ENCODE measurements at places on chromosomes 7 and 10.

- DNase-seq = no peak
Measured at GRCh38 chr7:14739168-14739840, 163.2 kb downstream of the DGKB start.

- no peak for DNase-seq
Measured at GRCh38 chr10:74047871-74048270, 50.0 kb downstream of the VCL start.

DNA sequence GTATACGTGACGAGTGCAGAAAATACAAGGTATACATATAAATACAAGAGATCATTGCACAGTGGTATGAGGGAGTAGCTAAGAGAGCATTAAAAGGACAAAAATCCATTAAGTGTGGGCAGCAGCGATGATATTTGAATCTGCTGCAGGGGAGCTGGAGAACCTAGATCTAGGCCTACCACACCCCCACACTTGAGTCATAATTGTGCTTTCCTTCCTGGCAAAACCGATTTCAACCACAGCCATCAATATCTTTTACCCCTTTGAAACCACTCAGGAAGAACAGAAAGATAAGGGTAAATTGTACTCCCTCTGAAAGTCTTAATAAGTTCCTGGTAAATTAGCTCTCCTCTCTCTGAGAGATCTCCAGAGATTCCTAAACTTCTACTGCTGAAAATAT is 345.0 kb downstream of the SORCS1 start:
- no peak for DNase-seq

DNA sequence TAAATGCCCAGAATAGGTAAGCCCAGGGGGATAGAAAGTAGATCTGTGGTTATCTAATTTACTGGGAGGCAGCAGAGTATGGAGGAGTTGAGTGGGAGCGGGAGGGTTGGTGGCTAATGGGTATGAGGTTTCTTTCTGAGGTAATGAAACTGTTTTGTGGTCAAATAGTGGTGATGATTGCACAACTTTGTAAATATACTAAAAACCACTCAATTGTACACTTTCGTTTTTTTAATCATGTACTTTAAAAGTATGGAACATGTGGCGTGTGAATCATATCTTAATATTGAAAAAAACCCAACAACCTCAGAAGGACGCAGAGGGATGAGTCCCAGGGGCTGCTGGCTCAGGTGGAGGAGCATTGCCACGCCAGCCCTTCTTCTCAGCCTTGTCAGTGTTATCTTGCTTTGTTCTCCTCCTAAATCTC is 118.1 kb downstream of the WDR11 start:
- DNase-seq = no peak

- DNase-seq = no peak
Measured at GRCh38 chr10:73889014-73889413, 14.7 kb upstream of the CAMK2G start.

- DNase-seq = no peak
Measured at GRCh38 chr10:22672319-22673090, 41.9 kb downstream of the PIP4K2A start.

DNA sequence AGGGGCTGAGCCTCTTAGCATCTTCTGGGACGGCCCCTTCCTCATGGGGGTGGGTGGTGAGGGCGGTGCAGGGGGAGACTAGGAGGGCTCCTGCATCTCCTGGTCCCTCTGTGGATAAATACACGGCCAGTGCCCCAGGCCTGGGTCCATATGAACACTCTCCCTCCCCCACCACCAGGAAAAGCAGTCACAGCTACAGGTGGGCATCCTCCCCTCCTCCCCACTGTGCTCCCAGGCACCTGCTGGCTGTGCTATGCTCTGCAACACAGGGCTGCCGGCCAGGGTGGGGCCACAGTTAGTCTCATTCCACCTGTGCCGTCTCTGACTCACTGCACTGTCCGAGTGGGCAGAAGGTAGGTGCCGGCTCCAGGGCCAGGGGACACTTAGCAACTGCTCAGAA is 87.3 kb upstream of the INSIG1 start:
- no peak for DNase-seq

DNA sequence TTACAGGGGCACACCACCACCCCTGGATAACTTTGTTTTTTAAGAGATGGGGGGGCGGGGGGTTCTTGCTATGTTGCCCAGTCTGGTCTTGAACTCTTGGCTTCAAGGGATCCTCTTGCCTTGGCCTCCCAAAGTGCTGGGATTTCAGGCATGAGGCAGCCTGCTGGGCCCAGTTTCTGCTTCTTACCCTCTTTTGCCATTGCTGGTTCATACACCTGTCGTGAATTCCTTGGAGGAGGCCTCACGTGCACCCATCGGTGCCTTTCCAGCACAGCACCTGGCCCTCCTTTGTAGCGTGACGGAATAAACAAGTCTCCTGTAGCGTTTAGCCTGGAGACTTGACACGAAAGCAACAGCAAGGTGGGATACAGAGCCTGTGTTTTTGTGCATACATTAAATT is 75.5 kb downstream of the CARD11 start:
- no peak for DNase-seq

GRCh38 chr7:77450054-77450453 is 33.9 kb upstream of the GSAP start:
- DNase-seq = no peak

GRCh38 chr7:84617265-84618030 is 422.9 kb upstream of the SEMA3A start:
- DNase-seq = no peak

DNA sequence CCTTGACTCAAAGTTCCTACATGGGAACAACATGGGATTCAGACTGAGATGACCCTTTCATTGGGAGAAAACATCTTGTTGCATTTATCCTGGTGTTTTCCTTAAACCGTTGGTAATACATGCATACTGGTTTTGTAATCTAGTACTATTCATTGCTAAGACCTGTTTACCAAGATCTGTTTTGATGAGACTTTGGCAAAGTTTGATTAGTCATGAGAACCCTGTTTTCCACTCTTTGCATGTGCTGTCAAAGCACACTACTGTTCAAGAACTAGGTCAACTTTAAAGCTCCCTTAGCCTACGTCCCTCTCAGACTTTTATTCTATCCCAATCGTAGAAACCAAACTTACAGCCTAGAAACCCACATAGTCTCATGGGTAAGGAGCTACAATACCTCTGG is 650.9 kb downstream of the GATA3 start:
- DNase-seq = no peak

DNA sequence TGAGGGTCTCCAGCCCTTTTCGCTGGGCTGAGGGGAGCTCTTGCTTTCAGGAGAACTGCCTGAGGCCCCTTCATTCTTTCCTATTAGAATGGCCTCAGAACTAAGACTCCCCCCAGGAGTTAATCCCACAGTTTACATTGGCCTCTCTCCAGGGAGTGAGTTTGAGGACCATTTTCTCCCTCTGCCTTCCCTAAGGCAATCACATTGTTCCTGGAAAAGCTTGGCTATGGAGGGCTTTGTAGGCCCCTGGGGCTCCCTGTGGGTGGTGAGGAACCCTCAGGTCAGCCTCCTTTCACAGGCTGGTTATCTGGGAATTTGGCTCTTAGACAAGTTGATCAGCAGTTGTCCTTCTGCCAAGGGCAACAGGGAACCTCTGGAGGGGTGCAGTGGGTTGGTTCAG is 343.7 kb downstream of the RPS24 start:
- no peak for DNase-seq

GRCh38 chr7:128446306-128446705 is 9.4 kb upstream of the HILPDA start:
- no peak for DNase-seq

GRCh38 chr7:37112876-37113275 is 335.8 kb downstream of the ELMO1 start:
- DNase-seq = no peak

DNA sequence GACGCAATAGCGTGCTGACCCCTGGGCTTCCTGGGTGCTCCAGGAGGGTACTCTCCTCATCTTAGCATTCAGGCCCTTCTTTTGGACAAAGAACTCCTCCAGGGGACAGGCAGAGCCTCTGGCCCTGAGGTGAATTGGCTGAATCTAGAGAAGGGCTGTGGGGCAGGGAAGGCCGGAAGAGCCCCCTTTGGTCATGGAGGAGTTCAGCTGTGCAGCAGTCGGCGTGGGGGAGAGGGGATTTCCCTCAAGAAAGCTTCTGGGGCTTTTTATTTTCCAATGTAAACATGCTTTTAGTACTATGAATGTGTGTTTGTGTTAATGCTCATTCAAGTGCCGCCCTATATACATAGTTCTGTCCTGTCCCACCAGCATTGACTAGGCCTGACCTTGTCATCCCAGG is 38.8 kb downstream of the FIGNL1 start:
- no peak for DNase-seq

DNA sequence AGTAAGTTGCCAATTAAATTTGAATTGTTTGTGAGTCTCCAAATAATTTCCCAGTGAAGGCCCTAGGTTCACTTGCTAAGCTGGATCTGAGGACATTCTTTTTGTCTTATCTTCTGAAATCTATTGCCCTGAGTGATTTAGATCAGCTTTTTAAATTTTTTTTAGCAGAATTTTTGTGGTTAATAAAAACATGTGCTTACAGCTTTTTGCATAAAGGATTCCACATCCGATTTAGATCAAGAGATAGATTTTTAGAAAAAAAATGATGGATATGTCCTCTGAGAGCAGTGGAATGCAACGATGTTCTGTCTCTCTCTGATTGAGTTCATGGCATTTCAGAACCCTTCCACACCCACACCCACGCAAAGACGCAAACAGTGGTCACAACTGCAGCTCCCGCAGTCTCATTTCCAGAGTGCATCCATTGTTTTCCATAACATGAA is 358.8 kb downstream of the SUGCT start:
- no peak for DNase-seq

DNA sequence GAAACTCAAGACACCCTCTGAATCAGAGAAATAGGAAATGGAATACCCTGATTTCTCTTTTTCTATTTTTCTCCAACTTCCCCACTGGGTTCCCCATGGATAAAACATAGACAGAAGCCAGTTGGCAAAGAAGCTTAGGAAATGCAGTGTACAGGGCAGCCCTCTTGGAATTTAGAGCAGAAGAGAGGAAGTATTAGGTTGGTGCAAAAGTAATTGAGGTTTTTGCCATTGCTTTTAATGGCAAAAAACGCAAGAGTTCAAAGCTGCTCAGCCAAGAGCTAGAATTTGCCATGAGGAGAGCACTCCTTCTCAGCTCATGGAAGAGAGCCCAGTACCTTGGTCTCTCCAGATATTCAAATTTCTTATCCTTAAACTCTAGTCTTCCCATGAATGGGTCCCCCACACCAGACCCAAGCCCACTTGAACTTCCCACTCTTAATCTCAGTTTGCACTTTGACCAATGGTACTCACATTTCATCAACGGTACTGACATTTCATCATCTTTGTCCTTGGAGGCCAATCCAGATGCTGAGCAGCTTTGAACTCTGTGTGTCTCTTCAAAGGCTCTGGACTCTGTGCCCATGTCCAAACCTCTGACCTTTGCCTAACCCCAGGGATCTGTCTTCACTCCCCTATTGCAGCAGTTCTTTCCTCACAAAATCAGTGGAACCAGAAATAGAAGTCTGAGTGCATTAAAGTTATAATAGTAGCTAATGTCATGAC is 73.2 kb upstream of the PPP1R3C start:
- no peak for DNase-seq

- no peak for DNase-seq
Measured at GRCh38 chr7:11193131-11193867, 219.6 kb downstream of the PHF14 start.

DNA sequence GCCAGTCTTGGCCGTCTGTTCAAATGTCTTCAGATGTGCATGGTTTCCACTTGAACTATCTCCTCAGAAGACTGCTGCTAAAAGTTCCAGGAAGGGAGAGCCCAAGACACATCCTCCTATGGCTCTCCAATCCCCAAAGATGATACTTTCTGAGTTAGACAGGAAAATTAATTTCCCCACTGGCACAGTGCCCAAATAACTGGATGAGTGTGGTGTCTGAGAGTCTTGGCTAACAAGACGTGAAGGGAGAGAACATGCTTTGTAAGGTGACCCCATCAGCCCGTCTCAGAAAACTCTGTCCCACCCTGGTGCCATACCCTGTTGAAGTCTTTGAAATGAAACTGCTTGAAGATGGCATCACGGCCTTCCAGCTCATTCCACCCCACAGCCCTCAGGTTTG is 2.9 kb downstream of the PCBD1 start:
- no peak for DNase-seq

- no peak for DNase-seq
Measured at GRCh38 chr7:99253369-99253768, 19.3 kb upstream of the MYH16 start.

DNA sequence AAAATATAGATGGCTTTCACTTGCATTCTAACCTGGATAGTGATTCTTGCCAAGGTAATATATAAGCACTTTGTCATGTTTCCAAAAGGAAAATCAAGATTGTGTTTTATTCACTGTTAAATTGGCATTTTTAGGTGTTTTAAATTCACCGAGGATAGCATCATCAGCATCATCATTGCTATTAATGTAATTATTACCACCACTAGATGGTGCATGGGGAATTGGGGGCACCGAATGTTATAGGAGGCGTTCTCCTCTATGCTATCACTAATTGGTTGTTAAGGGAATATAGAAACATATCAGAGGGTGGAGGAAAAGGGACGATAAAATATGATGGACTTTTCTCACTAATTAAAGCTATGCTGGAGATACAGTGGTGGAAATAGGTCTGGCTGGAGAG is 95.5 kb downstream of the CELF2 start:
- DNase-seq = peak; percentile 80

DNA sequence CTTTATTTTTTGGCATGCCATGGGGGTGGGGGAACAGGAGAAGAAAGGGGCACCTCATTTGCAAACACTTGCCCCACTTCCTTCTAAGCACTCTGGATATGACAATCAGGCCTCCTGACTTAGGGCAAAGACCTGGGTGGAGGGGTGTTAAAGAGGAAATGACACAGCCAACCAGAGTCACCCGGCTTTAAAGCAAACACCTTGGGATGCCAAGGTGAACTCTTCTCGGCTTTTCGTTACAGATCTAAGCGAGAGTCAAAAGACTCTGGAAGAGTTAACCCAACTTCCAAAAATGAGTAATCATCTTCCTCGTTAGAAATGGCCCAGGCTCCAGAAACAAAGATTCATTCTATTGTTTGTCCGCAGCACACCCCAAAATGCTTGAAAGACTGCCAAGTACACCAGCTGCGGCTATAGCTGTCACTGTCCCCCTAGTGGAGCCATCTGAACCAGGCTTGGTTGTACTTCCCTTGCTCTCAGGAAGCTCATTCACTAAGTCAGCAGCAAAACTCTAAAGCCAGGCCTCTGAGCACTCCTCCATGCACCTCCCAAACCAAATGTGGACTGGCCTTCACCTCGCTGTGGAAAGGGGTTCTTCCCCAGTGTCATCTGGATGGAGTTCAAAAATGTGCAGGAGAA is 24.8 kb downstream of the FAM53B start:
- peak; percentile 56 for DNase-seq

- no peak for DNase-seq
Measured at GRCh38 chr7:41679566-41679965, 23.3 kb downstream of the INHBA start.

DNA sequence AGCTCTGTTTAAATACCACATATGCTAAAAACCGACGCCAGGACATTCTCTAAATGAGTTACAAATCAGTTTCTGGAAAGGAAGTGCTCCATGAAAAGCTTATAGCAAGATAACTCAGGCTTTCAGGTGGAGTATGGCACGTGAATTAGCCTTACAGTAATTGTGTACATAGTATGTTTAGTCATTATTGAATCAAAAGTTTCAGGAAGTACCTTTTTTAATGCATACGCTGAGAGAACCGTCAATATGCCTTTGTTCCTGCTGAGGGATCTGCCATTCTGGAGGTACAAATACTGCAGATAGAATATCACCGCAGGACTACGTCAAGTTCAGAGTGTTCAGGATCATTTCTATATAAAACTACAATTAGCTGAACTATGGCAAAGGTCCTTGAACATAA is 45.7 kb downstream of the ANKMY2 start:
- no peak for DNase-seq

Data from natural killer cell (primary cell).